Caco-2 (cell line): ENCODE measurements at places on chromosomes 5 and 9.

- DNase-seq = no peak
Measured at GRCh38 chr5:147234239-147234824, 494 bp upstream of the STK32A start.

- no peak for DNase-seq
Measured at GRCh38 chr5:14256026-14256690, 113.0 kb downstream of the TRIO start.

GRCh38 chr9:69044240-69045219, 9.0 kb downstream of the FXN start:
- DNase-seq = no peak

- DNase-seq = no peak
Measured at GRCh38 chr5:27705661-27706060, 667.3 kb upstream of the CDH9 start.

DNA sequence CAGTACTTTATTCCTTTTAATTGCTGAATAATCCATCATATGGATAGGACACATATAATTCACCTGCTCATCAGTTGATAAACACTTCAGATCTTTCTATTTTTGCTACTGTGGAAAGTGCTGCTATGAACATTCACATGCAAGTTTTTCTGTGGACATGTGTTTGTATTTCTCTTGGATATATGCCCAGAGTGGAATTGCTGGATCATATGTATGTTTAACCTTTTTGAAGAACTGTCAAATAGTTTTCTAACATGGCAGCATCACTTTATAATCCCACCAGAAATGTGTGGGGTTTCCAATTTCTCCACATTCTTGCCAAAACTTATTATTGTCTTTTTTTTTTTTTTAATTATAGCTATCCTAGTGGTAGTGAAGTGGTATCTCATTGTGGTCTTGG, 15.1 kb downstream of the CARTPT start:
- no peak for DNase-seq
